ENCODE measurements at places on chromosomes 3 and 15.

DNA sequence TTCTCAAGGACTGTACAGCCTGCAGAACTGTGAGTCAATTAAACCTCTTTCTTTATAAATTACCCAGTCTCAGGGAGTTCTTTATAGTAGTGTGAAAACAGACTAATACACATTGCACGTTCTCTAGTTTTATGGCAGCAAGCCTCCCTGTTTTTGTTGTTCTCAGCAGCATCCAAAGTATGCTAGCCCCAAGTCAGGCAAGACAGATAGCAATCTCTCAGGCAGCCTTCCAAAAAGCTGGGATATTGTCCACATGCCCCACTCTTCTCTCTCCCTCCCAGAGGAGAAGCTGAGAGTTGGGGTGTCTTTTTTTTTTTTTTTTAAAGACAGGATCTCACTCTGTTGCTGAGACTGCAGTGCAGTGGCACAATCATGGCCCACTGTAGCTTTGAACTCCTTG is 130.6 kb downstream of the ISL2 start:
- no peak for DNase-seq

GRCh38 chr15:25671132-25671531 is 192.0 kb downstream of the ATP10A start:
- DNase-seq = no peak

DNA sequence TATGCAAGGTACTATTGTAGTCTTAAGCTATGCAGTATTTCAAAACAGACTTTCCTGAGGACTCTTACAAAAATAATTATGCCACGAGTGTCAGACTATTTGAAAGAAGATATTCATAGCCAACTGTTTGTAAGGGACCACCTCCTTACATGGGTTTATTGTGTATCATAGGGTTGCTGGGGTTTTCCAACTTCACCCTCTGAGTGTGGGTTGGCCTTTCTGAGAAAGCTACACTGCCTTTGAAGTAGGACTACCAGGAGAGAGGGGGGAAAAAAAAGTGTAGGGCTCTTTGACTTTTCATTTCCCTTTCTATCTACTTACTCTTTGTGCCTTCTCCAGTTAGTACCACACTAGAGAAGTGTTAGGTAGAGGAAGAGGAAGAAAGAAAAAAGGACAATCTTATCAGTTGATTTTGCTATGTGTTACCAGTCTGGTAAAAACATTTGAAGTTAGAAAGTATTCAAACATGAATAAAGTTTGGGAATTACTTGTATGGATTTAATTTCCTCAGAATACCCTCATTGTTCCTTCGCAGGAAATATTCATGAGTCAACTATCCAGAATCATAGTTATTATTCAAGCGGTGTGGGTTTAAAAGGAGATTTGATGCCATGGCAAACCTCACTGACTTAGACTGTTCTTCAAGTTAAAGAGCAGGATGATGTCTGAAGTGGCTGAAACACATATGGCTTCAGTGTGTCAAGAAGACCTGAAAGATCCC is 329.3 kb upstream of the THBS1 start:
- no peak for DNase-seq

DNA sequence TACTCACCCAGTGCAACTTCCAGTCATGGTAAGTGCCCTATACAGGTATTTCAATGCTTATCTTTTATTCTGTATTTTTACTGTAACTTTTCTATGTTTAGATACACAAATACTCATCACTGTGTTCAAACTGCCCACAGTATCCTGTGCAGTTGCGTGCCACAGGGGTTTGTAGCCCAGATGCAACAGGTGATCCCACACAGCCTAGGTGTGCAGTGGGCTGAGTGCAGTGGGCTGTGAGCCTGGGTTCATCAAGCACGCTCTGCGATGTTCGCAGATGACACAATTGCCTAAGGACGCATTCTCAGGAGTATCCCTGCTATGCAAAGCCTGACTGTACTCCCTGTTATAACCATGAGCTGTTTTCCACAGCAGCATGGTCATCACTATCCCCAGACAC is 36.2 kb upstream of the VGLL4 start:
- no peak for DNase-seq

DNA sequence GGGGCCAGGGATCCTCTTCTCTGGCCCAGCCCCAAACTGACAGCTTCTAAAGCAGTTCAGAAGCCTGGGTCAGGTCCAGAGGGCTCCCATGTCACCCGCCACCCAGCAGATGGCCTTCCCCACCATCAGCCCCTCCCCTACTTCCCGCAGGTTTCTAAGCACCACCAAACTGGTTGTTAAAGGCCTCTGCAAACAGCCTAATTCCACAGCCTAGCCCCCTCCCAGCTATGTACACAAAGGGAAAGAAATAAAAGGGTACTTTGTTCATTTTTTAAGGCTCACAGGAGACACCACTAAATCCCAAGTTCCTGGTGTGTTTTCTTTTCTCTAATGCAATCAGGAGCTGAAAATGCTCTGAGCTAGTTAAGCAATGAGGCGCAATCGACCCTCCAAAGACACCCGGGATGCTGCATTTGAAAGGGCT is 30.6 kb downstream of the PLCH1 start:
- no peak for DNase-seq

Measured in NCI-H2081 treated with DMSO at 0.1 percent for 48 hours (cell line).